ENCODE measurements at places on chromosomes 6 and 20. TPM values are rescaled to one million over a fixed set of nuclear protein-coding genes. Genes with fewer than 3 reads are reported as not detected.

GRCh38 chr6:139753198-139753861 lies 378.9 kb upstream of the CITED2 start:
- no peak for ATAC-seq

Gene TSPO2
- not detected for total RNA-seq

Gene KIF13A
- 16.5 TPM for total RNA-seq

Gene VSX1
- not detected for total RNA-seq

- no peak for ATAC-seq
Measured at GRCh38 chr20:4053071-4053919, 37.9 kb upstream of the RNF24 start.

DNA sequence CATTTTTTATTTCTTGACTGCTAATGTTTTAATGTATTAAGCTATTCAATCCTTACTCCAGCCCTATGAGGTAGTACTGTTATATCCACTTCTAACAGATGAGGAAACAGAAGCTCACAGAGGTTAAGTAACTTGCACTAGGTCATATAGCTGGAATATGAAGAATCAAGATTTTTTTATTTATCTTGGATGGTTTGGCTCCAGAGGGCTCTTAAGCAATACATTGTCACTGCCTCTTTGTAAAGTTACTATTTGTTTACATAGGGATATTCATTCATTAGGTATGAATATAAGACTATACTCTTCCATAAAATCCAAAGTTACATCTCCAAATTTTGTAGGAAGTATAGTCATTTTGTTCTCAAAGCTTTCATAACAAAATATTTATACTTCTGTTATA lies 113.8 kb downstream of the LAMP5 start:
- ATAC-seq, result no peak

DNA sequence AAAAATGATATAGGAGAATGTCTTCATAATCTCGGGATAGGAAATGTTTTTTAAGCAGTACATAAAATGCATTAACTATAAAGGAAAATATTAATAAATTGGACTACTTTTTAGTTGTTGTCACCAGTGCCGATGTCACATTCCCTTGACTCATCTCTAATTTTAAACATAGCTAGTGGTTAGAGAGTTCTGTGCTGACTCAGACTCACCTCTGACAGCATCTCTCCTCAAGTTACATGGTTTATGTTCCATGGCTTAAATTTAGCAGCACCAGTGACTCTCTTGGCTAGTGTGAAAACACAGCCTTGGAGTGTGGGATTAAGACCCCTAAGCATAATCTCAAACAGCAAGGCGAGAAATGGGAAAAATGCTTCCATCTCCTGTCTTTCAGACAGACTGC lies 311.8 kb upstream of the MMS22L start:
- no peak for ATAC-seq

- no peak for ATAC-seq
Measured at GRCh38 chr20:60877071-60877857, 374.8 kb upstream of the CDH4 start.

Gene TFAP2A
- total RNA-seq, result 59.6 TPM

DNA sequence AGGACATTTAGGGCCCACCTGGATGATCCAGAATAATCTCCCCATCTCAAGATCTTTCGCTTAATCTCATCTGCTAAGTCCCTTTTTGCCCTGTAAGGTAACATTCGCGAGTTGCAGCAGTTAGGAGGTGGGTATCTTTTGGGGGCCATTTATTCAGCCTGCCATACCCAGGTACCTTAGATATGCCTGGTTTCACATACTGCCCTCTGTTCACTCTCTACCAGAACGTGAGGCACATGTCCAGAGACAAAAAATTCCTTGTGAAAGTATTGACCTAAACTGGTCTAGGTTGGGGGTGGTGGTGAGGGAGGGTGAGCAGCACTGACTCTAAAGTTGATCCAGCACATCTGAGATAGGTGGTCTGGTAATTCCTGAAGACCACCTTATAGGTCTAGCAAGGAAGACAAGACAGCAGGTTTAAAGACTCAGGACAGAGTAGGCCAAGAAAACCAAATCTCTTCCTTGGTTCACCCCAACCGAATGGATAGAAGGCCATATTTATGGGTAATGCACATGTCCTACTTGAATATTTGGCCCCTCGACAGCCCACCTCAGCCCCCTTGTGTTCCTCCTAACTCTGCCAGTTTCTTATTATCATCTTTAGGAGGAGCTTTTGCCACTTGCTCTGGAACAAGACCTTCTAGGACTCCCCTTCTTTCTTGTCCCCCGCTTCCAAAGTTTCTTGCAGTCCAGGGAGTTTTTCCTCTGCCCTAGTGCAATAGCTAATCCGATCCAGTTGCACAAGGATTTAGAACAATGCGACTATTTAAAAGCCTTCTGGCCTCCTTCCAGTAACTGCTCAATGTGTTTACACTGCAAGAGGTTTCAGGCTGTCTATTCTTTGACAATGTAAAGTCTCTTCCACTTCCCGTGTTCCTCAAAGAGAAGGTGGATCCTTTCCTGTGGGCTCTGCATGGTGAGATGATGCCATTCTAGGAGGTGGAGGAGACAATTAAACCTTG lies 213.0 kb upstream of the LAMP5 start:
- ATAC-seq, result peak; percentile 66

Gene BIRC7
- total RNA-seq, result not detected

DNA sequence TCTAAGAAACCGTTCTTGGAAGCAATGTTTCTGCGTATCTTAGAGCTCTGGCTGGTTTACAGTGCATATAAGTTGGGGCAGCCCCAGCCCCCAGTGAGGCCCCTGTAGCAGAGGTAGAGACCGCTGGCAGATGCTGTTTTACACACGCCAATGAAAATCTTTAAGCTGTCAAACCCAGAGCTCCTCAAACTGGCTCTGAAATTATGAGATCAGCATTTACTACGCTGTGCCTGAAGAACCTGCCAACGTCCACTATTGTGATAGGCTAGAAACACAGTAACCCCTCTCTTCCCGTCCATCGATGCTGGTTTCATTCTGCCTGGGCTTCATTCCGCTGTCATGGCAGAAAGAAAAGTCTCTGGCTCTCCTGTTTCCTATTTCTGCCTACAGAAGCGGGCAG lies 160.6 kb downstream of the SMOC2 start:
- ATAC-seq, result no peak

GRCh38 chr6:109306733-109307132 lies 75.5 kb downstream of the CD164 start:
- no peak for ATAC-seq

- peak; percentile 69 for ATAC-seq
Measured at GRCh38 chr20:42836339-42836738, 353.4 kb downstream of the PTPRT start.

Gene TAGAP
- total RNA-seq, result 0.92 TPM

DNA sequence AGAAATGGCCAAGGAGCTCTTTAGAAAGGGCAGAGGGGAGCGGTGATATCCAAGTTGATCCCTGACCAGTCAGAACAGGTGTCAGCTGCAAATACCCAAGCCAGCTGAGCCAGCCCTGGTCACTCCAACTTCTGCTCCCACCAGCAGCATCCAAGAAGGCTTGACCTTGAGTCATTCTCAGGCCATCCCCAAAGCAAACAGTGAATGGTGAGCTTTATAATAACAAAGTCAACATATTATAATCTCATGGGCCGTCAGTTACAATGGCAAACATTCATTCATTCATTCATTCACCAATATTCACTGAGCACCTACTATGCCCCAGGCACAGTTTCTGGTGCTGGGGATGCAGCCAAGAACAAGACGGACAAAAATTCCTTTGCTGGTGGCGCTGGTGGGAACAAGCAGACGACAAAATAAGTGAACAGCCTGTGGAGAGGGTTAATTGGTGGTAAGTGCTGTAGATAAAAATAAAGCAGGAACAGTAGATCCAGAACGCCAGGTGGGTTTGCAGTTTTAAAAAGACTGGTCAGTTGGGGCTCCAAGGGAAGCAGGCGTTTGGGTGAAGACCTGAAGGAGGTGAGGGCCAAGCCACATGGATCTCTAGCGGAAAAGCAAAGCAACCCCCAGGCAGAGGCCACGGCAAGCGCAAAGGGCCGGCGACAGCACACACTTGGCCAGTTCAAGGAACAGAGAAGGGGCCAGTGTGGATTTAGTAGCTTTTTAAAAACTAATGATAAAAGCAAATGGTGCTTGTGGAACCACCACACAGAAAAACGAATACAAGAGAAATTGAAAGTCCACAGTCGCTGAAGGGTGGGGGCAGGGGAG lies 131.8 kb upstream of the PTPN1 start:
- ATAC-seq, result no peak

Gene OOEP
- total RNA-seq, result 0.36 TPM

Gene TCF21
- 0.72 TPM for total RNA-seq
